H7 (cell line): ENCODE measurements at places on chromosomes 4 and X.

- DNase-seq, result no peak
Observed at GRCh38 chr4:25142468-25142867, 17.8 kb downstream of the SEPSECS start.

DNA sequence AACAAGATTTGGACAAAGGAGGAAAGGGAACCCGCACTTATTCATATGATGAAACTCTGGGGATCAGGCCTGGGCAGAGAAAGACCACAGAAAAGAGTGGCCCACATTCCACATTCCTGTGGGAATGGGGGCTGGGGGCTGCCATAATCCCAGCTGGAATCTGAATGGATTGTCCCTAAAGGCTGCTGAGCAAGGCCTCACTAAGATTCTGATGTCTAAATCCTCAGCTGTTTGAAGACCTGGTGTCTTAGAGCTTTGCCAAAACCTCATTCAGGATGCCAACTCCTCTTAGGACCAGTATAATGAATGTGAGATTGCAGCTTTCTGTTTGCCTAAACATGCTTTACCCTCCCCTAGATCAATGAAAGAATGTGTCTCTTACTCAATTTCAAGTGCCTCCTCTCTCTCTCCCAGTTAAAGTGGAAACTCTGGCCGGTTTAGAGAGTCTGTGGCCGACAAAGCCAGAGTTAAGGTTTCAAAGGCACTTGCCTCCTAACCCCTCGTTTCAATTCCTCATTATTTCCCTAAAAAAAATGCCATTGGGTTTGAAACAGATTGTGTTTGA is 33.3 kb upstream of the GPC4 start:
- no peak for DNase-seq

DNA sequence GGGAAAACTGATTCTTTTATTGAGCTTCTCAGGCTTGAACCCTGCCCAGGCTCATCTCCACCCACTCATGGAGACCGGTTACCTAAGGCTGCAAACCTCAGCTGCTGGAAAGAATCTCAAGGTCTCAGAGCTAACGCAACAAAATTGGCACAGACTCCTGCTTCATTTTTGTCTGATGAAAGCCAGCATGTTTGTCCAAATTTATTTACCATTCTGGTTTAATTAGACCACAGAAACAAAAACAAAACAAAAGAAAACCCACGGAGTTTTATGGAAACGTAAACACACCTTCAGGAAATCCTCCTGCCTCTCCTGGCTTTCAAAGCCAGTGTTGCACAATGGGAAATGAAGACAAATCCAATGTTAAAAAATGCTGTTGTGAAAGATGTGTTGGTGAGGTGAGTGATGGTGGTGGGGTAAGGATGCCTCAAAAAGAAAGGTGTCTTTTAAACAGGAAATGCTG is 56.4 kb upstream of the PDLIM3 start:
- DNase-seq, result no peak

GRCh38 chr4:140754918-140755773 is 1.0 kb downstream of the TBC1D9 start:
- DNase-seq, result no peak

DNA sequence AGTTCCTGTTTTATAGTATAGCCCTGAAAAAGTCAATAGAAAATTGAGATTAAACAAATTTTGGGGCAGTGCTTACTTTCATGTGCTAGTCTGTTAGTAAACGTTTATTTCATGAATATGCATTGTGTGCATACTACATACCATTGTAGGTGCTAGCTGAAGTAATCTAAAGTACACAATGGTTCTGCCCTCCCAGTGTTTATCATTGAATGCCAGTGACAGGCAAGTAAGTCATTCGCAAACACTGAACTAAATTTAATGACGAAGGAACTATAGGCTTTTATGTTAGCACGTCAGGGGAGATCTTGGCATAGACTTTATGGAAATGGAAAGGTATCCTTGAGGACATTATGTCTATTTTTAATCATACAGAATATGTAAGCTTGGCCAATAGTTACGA is 426.9 kb upstream of the EPHA5 start:
- DNase-seq, result no peak

- DNase-seq, result no peak
Observed at GRCh38 chr4:149048451-149049143, 606.4 kb upstream of the NR3C2 start.

GRCh38 chr4:114734594-114734993 is 136.0 kb downstream of the UGT8 start:
- DNase-seq, result peak; percentile 8

DNA sequence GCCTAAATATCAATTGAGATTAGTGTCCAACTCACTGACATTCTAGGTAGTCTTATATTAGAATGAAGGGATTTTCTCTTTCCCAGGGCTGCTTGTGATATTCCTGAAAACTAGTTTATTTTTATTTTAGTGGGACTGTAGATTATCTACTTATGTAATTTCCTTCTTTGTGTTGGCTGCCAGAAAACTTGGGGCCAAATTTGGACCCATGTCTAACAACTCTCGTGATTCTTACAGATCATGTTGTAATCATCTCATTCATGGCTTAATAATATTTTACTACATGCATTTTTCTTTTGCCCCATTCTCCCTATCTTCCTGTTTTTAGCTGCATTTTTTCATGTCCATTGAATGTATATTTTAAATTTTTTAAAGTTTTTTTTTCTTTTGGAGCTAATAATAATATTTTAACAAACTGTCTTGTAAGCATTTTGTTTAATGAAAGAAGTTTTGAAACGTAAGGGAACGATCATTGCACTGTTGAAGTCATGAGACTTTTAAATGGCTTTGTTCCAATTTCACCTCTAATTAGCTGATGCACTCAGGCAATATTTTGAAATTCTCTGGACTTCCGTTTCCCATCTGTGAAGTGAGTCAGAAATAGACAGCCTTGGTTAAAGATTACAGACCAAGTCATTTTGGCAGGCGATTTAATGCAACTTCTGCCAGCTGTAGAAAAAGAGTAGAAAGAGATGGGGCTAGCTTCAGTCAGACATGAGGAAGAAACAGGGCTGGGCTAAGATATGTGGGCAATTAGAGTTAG is 14.3 kb upstream of the TDO2 start:
- no peak for DNase-seq

GRCh38 chr4:173362666-173363065 is 8.1 kb upstream of the SAP30 start:
- DNase-seq, result no peak

DNA sequence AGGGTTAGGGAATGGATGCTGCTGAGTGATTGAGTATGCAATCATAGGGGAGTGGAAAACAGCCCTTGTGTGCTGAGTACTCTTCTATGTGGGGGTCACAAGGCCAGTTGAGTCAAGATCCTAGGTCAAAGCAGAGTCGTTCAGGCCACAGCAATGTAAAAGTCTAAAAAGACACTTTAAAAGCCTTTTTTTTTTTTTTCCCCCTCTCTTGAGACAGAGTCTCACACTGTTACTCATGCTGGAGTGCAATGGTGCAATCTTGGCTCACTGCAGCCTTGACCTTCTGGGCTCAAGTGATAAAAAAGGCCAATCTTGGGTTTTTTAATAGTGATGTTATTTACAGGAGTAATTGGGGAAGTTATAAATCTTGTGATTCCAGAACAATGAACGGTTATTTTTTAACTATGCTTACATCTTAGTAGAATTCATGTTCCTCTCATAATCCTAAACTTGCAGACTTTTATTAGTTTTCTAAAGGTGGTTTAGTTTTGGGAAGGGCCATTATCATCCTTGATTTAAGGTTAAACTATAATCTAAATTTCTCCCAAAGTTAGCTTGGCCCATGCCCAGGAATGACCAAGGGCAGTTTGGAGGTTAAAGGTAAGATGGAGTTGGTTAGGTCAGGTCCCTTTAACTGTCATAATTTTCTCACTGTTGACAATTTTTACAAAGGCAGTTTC is 82.2 kb upstream of the BMP2K start:
- DNase-seq, result no peak

GRCh38 chrX:143788265-143788664 is 67.7 kb upstream of the SPANXN2 start:
- peak; percentile 8 for DNase-seq

- DNase-seq, result no peak
Observed at GRCh38 chr4:145766273-145766672, 86.3 kb downstream of the C4orf51 start.

GRCh38 chrX:150649096-150649870 is 43.9 kb upstream of the MTMR1 start:
- peak; percentile 5 for DNase-seq

GRCh38 chr4:121321466-121321865 is 59.4 kb downstream of the QRFPR start:
- DNase-seq, result no peak

GRCh38 chrX:23185951-23186350 is 148.7 kb upstream of the PTCHD1 start:
- DNase-seq, result no peak

- DNase-seq, result no peak
Observed at GRCh38 chr4:102120846-102121245, 224.4 kb downstream of the SLC39A8 start.

DNA sequence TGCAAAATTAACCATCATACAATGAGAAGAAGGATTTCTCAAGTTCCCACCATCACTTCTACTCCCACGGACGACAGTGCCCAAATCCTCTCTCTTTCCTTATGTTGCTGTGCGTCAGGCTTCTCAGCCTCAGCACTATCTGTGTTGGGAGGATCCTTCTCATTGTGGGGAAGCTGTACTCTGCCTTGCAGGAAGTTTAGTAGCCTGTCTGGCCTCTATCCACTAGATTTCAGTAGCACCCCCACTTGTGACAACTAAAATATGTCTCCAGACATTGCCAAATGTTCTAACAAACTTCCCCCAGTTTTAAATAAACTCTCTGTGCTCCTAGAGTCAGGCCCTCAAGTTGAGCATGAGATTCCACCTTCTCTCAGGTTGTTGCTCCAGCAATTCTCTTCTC is 545.9 kb upstream of the ZFP42 start:
- no peak for DNase-seq

GRCh38 chr4:148075438-148075837 is 343.6 kb downstream of the ARHGAP10 start:
- no peak for DNase-seq

- DNase-seq, result peak; percentile 73
Observed at GRCh38 chrX:39152106-39152649, 350.9 kb downstream of the MID1IP1 start.

DNA sequence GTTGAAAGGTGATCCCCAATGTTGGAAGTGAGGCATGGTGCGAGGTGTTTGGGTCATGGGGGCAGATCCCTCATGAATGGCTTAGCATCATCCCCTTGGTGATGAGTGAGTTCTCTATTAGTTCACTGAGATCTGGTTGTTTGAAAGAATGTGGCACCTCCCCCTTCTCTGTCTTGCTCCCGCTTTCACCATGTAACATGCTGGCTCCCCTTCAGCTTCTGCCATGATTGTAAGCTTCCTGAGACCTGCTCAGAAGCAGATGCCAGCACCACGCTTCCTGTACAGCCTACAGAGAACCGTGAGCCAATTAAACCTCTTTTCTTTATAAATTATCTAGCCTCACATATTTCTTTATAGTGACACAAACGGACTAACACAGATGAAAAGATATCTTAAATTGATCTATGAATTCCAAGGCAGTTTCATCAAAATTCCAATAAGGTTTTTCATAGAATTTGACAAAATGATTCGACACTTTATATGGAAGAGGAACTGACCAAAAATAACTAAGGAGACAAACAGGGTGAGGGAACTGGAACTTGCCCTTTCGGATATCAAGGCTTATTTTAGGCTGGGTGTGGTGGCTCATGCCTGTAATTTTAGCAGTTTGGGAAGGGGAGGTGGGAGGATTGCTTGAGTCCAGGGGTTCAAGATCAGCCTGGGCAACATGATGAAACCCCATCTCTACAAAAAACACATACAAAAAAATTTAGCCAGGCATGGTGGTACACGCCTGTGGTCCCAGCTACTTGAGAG is 56.9 kb upstream of the OGT start:
- DNase-seq, result no peak

GRCh38 chr4:138407329-138407728 is 165.2 kb upstream of the SLC7A11 start:
- DNase-seq, result no peak

DNA sequence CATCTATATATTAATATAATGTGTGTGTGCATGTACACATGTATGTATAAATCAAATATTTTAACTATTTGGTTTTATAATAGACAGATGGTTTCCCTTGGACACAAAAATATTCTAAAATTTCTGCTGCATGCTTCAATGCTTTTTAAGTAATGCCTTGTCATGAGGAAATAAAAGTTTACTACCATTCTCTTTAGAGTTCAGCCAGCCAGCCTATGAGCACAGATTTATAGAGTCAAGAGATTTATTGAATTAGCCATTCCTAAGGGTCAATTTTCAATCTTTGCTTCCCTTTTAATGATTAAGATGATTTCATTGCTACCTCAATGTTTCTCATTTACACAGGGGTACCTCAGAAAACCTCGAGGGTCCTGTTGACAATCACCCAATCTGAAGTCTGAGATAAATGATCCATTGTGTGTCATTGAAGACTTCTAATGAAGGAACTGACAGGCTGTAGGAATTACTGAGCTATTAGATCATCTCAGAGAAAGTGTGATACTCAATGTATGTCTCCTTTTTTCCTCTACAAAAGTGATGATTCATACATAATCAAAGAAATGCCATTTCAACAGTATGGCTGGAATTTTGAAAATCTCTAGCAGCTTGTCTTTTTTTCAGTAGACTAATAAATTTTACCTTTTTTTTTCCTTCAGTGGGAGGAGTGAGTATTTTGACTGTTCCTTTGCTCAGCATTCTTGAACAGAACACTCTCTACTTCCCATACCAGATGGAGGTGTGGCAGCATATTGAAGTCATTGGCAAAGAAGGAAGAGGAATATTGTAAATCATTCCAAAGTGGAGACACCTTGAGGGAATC is 222.6 kb upstream of the PCDH18 start:
- DNase-seq, result no peak

DNA sequence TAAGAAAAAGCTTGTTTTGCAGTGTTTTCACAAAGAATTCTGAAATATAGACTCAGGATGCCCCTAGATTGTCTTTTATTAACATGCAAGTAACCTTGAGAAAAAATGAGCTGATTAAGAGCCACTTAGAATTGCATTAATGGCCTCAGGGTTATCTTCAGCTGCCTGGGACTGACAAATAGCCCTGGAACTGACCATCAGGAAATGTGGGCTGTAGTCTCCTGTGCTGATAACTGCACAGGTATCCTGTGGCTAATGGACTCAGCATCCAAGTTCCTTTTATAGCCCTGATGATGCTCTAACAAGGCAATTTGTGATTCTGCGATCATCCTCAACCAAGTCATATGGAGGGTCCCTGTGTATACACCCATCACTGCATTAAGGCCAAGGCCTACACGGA is 17.0 kb downstream of the CA5B start:
- DNase-seq, result no peak

GRCh38 chrX:135581496-135581895 is 61.0 kb downstream of the INTS6L start:
- no peak for DNase-seq

DNA sequence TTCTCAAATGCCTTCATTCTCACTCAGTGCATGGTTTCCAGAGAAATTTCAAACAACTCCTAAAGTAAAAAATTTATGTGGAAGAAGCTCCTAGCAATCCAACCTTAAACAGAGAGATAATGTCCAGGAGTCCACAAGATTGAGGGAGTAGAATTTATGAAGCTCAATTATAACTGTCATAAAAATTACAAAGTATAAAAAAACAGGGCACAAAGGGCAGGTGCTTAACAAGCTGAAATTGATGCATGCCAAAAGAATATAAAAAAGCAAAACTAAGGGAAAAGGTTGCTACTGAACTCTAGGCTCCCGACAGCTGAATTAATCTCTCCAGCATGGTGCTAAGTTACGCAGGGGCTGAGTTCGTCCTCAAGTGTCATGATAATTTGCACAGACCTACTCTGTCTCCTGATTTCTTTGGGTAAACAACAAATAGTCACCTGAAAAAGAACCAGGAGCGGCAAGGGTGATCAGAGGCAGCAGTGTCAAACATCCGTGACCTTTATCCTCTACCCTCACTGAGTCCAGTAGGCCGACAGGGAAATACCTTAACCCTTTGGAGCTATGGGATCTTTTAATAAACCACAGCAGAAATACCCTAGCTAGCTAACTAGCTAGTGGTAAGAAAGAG is 47.2 kb upstream of the RELL1 start:
- DNase-seq, result no peak
